ENCODE measurements at places on chromosomes 4 and X.

- no peak for DNase-seq
Observed at GRCh38 chr4:139574641-139575040, 18.6 kb upstream of the SETD7 start.

GRCh38 chrX:130124577-130124976 lies 14.3 kb upstream of the ELF4 start:
- no peak for DNase-seq

- no peak for DNase-seq
Observed at GRCh38 chr4:66662620-66663019, 882.7 kb downstream of the CENPC start.

- peak; percentile 64 for DNase-seq
Observed at GRCh38 chr4:38759113-38759789, 23.5 kb downstream of the TLR10 start.

GRCh38 chr4:7206385-7206784 lies 14.0 kb downstream of the SORCS2 start:
- DNase-seq, result no peak

- DNase-seq, result no peak
Observed at GRCh38 chr4:52552778-52553177, 106.3 kb downstream of the USP46 start.

GRCh38 chr4:158535130-158535614 lies 13.5 kb downstream of the RXFP1 start:
- no peak for DNase-seq

- DNase-seq, result no peak
Observed at GRCh38 chr4:38050560-38051350, 90.6 kb downstream of the PTTG2 start.

DNA sequence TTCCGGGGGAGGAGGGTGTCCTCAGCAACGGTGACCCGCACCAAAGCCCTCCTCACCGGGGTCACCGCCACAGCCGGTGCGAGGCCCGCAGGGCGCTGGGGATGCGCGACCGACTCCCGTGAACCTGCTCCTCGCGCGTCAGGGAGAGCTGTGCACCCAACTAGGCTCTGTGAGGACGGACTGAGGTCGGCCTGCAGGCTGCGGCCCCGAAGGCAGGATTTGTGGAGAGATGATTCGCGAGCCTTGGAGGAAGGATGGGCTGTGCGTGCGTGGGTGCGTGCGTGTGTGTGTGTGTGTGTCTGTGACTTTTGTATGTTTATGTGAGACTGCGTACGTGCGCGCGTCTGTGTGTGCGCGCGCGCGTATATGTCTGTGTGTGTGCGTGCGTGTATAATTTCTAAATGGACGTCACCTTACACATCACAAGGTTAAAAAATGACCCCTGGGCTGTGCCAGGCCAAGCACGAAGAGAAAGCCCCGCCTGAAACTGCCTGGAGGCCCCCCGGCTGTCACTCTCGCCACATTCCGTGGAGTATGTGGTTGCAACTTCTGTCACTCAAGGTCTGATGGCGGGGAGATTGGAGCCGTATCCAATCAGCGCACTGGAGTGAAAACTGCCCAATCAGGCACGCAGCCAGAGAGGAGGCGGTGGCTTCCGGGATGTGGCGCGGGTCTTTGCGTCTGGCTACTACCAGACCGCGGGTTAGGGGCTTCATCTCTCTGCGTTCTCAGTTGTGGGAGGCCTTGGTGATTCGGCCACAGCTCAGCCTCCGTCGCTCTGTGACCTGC lies at the start of gene ZNF141:
Gene ZNF141 (plus strand): TSS at position 672 of the 789 bp plus-strand sequence. CDS start 170 bp downstream, outside the sequence.
- DNase-seq, result peak; percentile 97

- no peak for DNase-seq
Observed at GRCh38 chr4:88865046-88865445, 167.4 kb upstream of the NAP1L5 start.

DNA sequence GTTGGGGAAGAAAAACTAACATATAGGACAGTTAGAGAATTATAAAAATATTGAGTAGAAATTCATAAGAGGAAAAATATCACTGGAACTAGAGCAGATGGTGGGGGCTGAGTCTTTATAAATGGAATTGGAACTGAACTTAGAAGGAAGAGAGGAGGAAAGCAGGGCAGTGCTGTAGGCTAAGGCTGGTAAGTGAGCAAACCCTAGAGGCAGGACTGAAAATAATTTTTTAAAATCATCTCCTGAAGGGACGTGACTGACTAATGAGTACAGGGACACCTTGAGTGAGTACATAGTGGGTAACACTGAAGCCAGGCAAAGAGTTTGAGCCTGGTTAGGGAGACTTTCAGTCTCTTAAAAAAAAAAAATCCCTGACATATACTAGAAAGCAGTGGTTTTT lies 63.3 kb downstream of the GALNT7 start:
- no peak for DNase-seq

DNA sequence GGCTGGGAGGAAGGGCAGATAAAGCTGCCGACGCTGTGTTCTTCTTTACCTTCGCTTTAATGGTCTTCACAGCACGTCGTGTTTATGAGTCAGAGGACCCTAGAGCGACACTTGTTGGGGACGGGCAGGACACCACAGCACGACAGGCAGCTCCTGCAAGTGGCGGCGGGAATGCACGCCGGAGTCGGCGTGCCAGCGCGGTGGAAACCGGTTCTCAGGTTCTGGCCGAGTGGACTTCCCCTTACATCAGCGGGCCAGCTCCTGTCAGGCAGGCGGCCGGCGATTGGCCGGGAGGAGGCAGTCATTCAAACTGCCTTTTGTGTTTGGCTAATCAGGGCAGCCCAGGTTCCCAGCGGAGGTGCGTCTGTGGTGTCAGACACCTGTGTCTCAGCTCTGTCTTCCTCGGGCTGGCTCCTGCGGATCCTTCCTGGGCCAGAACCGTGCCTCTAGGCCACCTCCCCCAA lies 150.9 kb downstream of the SHROOM3 start:
- peak; percentile 69 for DNase-seq

DNA sequence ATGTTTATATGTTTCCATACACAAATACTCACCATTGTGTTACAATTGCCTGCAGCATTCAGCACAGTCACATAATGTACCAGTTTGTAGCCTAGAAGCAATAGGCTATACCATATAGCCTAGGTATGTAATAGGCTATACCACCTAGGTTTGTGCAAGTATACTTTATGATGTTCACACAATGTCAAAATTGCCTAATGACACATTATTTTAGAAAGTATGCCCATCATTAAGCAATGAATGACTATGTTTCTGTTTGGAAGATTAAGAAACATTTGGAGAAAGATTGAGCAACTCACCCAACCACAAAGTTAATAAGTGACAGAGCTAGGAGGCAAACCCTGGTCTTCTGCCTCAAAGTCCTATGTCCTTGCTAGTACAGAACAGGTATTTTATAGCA lies 96.8 kb upstream of the GRIA3 start:
- DNase-seq, result no peak

DNA sequence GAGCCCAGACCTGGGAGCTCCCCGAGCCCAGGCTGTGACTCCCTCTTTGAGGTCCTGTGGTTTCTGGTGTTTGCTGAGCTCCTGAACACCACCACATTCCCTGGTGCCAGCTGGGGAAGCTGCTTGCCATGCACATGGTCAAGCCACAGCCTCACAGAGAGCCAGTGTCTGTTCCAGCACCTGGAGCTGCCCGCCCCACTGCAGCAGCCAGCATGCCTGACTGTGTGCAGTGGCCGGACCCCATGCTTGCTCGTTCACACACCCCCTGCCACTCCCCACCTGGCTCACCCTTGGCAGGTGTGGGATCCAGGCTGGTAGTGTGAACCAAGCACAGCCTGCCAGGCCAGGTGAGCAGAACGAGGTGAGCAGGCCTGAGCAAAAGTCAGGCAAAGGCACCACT lies 95.6 kb upstream of the FAM9C start:
- no peak for DNase-seq

DNA sequence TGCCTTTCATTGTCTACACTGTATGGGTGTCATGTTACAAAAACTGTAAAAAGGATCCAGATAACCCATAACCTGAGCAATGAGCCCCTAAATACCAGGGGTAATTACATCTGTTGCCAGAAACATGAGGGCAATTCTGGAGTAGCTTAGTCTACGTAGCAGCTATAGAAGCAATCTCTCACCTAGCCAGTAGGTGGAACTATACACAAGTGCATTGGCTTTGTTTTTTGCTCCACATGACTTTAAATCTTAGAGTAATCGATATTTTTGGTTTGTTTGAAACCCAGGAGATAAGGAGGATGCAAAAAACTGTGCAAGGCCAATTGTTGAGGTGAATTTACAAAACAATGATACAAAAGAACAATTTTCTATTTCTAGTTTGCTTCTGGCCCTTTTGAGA lies 57.5 kb downstream of the GPR82 start:
- DNase-seq, result no peak

DNA sequence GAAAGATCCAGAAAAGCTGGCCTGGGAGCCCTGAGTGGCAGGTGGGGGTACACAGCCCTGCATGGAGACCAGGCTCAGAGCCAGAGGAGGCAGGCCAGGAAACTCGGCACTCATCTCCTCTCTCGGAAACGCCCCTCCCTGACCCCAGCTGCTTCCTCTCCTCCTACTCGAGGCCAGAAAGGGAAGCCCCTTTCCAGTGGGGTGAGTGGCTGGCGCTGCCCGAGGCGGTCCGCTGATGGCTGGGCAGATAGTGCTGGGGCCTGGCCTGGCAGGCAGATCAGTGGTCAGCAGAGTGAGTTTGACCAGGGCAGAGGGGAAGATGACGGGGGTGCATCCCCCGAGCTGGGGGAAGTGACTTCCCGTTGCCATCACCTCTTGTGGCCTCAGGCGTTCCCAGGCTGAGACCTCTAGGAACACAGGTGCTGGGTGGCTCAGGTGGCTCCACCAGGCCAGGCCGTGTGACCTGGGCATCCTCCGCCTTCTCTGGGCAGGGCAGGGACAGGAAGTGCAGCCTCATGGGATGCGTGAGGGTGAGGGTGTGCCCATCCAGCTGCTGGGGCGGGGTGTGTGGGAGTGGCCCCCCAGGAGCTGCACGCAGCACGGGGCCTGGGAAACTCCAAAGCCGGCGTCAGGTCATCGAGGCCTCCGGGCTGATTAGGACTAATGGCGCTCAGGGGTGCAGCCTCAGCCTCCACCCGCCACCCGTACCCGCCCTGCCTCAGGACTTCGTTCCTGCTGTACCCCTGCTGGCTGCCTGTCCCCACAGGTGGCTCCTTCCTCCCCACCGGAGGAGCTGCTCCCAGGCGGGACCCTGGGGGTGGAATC lies 5.7 kb downstream of the SH3BP2 start:
- DNase-seq, result peak; percentile 73

DNA sequence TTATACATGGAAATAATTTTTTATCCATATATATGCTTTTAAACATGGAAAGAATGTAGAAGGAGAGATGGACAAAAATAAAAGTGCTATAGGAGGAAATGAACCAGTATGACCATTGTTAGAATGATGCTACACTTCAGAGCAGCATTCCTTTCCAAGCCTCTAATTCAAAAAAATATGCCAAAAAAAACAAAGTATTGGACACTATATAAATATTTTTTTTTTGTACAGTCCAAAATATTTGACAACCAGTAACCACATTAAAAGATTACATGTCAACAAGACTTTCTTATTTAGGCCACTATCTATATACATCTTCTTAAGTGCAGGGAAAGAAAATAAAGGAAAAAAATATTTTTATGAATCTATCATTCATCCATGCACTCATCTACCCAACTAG lies 198.6 kb downstream of the LRBA start:
- DNase-seq, result no peak

GRCh38 chr4:40303751-40304150 lies 31.4 kb upstream of the CHRNA9 start:
- DNase-seq, result no peak
